CD4-positive, alpha-beta memory T cell (primary cell): ENCODE measurements at places on chromosomes 2 and 18. TPM values are rescaled to one million over a fixed set of nuclear protein-coding genes. Genes with fewer than 3 reads are reported as not detected.

The ERBB4 gene
- total RNA-seq, result not detected

The CYP27A1 gene
- total RNA-seq, result 8.1 TPM

The HOXD13 gene
- not detected for total RNA-seq

The NEB gene
- 0.91 TPM for total RNA-seq

The SCN3A gene
- not detected for total RNA-seq

DNA sequence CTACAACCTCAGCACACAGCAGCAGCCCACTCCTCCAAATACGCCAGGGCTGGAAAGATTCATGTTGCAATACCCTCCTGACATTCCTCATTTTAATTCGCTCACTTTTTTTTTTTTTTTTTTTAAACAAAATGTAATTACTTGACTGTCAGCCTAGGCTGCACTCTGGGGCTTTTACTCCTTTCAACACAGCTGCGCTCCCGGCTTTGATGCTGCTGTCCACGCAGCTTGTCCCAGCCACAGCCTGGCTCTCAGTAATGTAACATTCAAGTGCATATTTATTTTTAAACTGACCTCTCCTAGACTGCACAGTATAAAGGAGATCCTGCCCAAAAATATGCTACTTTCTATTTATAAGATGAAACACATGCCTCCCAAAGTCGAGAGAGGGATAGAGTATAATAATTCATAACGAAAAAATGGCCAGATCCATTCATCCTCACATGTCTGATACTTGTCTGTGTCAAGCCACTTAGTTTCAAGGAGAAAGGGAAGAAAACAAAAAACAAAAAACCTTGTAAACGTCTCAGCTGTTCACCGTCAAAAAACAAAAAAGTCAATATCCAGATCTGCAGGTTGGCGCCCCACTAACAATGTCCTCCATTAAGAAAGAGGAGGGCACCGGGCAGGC lies 949 bp downstream of the CDC42EP3 start:
- DNase-seq, result no peak

GRCh38 chr2:134431838-134432434 lies 178.1 kb downstream of the MGAT5 start:
- no peak for DNase-seq

DNA sequence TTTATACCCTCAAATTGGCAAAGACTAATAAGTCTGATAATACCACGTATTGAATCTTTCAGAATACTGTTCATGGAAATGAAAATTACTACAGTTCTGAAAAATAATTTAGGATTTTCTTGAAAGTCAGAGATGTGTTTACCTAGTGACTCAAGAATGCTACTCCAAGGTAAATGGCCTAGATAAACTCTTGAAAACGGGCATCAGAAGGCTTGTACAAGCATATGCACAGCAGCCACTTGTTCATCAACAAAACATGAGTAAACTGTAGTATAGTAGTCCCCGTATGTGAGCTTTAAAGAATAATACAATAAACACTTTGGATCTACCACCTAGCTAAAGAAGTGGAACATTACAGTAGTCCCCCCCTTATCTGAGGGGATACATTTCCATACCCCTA lies 157.5 kb downstream of the THADA start:
- DNase-seq, result no peak

DNA sequence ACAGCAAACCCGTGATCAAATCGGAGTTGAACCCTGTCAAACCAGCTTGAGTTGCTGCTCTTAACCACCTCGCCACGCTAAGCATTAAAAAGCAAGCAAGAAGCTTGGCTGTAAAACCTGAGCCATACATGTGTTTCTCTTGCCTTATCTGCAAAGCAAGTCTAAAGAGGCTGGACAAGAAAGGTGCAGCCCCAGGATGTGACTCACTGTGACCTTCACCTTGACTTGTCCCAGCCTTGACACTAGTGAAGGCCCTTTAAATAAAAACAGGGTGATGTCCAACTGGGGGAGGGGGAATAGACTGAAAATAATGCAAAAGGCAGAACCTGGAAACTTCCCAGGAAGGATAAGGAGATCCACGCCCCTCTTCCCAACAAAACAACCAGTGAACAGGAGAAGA lies 127.6 kb upstream of the NPAS2 start:
- no peak for DNase-seq

- DNase-seq, result no peak
Measured at GRCh38 chr2:164920430-164920829, 34.9 kb downstream of the SLC38A11 start.

GRCh38 chr18:14097761-14098160 lies 34.5 kb downstream of the ZNF519 start:
- DNase-seq, result no peak

- no peak for DNase-seq
Measured at GRCh38 chr2:147679955-147680531, 164.8 kb upstream of the ACVR2A start.

GRCh38 chr2:216426938-216427337 lies 14.7 kb downstream of the SMARCAL1 start:
- no peak for DNase-seq

GRCh38 chr2:32627441-32627813 lies 423 bp upstream of the TTC27 start:
- DNase-seq, result no peak

- peak; percentile 61 for DNase-seq
Measured at GRCh38 chr2:33497221-33497650, 20.8 kb downstream of the RASGRP3 start.

GRCh38 chr2:45167920-45168629 lies 158.8 kb upstream of the SIX2 start:
- DNase-seq, result no peak

- DNase-seq, result no peak
Measured at GRCh38 chr2:157866666-157867642, 9.2 kb downstream of the ACVR1 start.

GRCh38 chr18:46325895-46326294 lies 221.7 kb downstream of the HAUS1 start:
- no peak for DNase-seq

DNA sequence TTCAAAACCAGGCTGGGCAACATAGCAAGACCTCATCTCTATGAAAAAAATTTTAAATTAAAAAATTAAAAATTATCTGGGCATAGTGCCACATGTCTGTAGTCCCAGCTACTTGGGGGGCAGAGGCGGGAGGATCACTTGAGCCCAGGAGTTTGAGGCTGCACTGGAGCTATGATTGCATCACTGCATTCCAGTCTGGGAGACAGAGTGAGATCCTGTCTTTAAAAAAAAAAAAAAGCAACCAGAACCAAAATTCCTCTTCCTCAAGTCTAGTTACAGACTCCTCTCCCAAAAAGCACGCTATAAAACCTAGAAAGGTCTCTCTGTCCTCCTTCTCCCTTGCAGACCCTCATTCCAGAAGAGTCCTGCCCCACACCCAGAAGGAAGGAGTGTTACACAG lies 23.9 kb downstream of the TNFAIP6 start:
- DNase-seq, result no peak
